ENCODE measurements at places on chromosomes 7 and 10.

- no peak for DNase-seq
Observed at GRCh38 chr7:70711452-70711851, 420.5 kb upstream of the GALNT17 start.

DNA sequence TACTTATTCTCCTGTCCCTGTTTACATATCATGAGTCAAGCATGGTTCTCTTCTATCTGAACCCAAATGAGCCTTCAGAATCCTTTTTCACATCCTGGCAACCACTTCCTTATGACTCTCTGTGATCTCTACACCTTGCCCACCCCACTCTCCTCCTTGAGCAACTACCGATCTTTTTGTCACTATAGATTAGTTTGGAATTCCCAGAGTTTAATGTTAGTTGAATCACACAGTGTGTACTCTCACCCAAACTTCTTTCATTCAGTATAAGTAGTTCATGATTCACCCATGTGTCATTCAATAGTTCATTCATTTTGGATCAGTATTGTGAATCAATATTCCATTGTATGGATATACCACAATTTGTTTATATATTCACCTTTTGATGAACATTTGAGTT lies 55.3 kb downstream of the TFAM start:
- DNase-seq, result no peak

DNA sequence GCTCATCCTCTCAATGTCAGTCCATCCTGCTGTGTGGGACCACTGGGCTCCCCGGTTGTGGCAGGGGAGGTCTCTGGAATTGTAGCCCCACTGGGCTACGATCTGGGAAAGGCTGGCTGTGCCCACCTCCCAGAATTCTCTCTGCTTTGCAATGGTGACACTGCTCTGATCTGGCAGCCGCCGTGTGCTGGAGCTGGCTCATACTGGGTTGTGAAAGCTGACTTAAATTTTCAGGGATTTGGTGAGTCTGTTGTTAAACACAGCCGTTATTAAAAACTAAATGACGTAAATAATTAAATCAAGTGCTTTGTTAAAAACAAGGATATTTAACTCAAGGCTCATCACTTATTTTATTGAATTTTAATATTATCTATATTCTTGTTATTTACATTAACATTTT lies 160.0 kb downstream of the TAX1BP1 start:
- no peak for DNase-seq

- DNase-seq, result no peak
Observed at GRCh38 chr7:149881328-149882247, 7.8 kb downstream of the ATP6V0E2 start.

- DNase-seq, result peak; percentile 4
Observed at GRCh38 chr7:87506246-87507180, 31.0 kb upstream of the ABCB4 start.

DNA sequence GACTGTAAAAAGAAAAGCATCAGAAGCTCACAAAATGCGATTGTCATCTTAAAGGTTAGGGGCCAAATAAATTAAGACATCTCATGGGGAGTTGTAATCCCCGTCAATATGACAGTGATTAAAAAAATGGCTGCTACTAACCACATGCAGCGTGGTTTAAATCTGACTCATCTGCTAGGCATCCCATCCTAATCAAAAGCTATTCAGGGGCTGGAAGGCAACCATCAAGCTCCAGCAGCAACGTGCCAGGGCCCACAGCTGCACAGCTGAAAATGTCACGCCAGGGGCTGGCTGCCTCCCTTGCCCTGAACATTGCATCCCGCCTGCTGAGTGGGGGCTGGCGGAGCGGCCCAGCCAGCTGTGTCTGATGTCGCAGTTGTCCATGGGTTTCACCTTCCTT lies 66.3 kb upstream of the FRMD4A start:
- no peak for DNase-seq

GRCh38 chr10:3655528-3655927 lies 129.5 kb downstream of the KLF6 start:
- DNase-seq, result no peak

DNA sequence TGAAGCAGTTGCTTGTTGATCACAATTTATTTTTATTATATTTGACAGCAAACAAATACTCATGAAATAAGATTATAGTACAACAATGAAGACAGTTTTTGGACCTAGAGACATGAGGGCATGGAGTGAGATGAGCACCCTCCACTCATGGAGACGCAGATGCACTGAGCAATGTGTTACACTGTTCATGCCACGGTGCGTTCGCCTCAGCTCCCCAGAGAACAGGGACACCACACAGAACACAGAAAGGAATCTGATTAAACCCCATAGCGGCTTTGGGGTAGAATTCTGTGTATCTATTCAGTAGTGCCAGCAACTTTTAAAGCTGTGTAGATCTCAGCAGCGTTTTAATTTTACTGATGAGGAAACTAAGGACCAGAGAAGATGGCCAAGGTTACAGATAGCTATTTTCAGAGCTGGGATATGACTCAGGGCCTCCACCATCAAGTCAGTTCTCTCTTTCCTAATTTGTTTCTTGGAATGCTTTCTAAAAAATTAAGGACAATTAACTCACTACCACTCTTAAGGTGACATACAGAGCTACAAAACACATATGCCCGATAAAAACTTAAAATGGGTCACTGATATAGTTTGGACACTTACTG lies 33.6 kb downstream of the FAM25A start:
- no peak for DNase-seq

DNA sequence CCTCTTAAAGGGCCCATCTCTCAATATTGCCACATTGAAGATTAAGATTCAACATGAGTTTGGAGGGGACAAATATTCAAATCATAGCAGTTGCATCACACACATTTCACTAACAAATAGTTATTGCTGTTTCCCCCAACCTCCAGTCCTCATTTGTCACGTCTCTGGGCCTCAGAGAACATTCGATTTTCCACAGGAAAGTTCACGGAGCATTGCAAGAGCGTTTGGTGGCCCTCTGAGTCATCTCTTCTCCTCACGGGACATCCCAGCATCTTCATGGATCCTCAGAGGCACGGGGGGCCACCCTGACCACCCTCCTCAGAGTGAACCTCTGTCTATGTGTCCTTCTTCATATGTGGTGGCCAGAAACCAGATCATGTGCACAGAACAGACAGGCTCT lies 50.3 kb upstream of the CHST15 start:
- DNase-seq, result no peak

DNA sequence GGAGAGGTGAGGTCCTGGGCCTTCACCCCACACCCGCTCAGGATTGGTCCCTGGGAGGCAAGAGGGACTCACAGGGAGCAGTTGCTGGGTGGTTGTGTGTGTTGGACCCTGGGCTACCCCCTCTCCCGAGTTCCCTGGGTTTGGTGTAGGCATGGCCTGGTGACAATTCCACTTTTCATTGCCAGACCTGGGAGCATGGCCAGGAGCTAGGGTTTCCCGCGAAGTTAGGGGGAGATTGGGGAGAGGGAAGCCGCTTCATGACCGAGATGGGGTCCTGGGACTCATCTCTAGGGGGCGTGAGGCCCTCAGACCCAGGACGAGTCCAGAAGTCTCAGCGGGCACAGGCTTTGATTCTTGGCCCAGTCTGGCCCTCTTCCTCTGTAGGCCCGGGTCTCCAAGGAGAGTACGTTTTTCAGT lies 606 bp downstream of the PALD1 start:
- DNase-seq, result no peak

DNA sequence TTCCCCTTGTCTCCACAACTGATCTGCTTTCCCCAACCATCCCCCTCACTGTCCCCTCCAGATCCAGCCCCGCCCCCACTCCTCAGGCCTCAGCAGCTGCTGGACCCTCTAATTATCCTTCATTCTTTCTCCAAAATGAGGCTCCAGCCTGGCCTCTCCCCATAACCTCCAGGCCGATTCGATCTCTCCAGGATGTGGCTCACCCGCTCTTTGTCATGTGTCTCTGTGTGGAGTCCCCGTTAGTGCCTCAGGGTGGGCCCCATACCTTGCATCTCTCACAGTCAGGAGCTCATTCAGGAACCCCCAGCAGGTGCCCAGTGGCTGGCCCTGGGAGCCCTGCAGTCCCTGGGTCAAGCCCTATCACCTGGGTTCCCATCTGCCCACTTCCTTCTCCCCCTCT lies 1.3 kb downstream of the PILRA start:
- DNase-seq, result no peak

DNA sequence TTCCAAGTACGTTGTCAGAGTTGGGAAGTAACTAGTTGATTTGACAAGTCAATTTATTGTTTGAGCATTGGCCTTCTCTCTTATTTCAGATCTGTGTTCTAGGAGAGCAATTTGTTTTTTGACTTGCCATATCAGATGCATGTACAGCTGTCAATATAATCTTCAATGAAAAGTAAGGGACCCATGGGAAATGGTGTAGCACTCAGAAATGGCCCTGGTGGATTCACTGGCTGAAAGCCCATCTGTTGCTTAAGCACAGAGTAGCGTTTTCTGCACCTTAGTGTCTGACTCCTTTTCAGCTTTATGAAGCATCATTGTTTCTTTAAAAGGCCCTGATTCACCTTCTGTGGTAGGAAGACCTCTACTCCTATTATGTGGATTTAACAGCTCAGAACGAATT lies 10.2 kb downstream of the GARS1 start:
- DNase-seq, result no peak

GRCh38 chr7:12412407-12412806 lies 8.7 kb upstream of the VWDE start:
- DNase-seq, result no peak

DNA sequence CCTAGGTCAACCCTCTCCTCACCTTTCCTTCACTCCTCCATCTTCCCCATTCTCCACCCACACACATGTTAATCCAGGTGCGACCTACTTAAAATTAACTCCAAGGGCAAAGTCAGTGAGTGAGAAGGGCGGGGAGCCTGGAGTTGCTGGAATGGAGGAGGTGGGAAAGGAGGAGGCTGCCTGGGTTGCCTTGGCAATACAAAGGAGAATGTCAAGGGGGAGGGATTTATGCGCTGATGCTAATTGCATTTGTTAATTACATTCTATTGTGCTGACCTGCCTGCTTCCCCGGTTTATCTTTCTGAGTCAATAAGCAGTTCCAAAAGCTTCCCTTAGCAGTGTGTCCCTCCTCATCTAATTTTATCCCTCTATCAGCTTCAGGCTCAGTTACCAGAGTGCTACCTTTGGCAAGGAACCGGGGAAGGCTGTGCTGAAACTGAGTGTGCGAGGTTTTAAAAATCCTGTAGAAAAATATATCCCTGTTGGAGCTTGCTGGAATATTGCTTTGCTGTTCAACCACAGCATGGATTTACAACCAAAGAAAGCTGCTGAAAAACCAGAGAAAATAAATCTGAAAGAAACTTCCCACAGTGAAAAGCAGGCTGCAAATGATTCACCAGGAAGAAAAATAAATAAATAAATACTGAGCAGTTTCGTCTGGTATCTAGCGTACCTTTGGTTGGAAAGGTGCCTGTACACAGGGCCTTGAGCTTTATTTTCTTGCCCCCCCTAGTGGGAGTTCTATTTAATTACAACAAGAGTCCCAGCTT lies 113.2 kb upstream of the DGKB start:
- peak; percentile 55 for DNase-seq

GRCh38 chr10:31678575-31679516 lies 249.8 kb downstream of the ARHGAP12 start:
- DNase-seq, result no peak

DNA sequence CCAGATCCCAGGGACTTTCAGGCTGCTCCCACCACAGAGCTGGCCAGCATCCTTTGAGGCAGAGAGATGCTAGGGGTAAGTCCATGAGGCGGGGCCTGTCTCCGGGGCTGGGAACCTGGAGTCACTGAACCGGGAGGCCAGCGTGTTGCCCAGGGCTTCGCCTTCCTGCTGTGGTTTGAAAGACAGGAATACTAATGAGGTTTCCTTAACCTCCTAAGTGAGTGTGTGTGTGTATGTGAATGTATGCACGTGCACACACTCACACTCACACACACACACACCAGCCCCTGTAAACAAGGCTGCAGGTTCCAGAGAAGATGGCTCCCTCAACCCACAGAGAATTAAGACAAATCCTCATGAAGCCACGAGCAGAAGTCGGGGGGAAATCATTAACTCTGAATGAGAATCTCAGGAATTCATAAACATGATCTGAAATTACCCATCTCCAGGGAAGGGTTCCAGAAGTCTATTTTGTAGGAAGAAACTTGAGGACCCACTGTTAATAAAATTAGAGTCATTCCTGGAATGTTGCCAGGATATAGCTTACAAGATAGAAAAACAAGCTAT lies 20.3 kb upstream of the PFKP start:
- no peak for DNase-seq

DNA sequence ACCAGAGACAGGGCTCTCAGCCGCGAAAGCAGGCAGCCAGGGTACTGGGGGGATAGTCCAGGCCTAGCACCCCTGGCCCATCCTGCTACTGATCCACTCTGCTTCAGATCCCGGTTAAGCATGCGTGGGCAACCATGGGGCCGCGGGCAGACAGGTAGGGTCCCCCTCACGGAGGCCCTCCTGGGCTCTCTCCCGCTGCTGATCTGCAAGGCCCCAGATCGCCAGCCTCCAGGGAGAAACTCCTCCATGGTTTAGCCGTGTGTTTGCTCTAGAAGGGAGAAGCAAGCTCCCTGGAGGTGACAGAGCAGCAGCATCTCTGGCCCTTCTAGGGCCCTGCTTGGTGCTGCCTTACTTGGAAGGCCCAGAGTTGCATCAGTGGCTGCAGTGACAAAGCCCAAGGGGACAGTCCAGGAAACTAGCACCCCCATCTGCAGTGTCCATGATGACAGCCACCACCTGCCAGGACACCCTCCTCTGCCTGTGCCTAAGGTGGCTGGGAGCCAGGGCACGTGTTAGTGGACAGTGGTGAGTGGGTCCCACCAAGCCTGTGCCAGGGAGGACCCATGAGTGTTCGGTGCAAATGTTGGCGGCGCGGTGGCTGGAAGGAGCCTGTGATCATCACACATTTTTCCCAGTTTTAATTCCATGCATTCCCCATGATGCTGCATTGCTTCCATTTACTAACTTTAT lies 29.2 kb downstream of the CALML5 start:
- DNase-seq, result no peak

DNA sequence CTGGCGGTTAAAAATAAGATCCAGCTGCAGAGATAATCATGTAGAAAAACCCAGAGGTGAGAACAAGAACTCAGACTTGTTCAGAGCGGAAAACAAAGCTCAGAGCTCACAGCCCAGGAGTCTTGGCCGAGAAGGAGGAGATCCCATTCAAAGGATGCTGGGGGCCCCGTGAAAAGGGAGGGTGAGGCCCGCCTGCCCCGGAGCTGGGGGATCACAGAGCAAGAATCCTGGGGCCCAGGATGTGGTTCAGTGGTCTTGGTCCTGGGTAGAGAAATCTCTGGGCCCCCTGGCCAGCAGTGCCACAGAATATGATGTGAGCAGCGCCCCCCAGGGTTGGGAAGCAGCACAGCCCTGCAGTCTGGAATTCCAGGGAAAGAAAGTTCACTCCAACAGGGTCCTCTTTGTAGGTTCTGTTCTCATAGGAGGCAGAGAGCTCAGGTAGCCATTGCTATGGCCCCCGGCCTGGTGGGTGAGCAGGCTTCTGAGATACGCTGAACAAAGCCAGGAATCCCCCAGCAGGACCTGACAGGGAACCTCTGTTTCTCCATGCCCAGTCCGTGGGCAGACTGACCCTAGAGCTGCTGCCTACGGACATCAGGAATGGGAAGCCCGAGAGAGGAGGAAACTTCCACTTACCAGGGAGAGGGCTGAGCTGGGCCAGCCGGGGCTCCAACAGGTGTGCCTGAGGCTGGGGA lies 77.7 kb upstream of the GNA12 start:
- peak; percentile 69 for DNase-seq
